Suppressor macrophage treated with lipopolysaccharide for 1 hour (primary cell): ENCODE measurements at places on chromosomes 6 and 20.

GRCh38 chr6:157078326-157078725 lies 245.0 kb downstream of the TMEM242 start:
- DNase-seq, result no peak

GRCh38 chr6:3455569-3456394 lies 1.1 kb downstream of the SLC22A23 start:
- no peak for DNase-seq

DNA sequence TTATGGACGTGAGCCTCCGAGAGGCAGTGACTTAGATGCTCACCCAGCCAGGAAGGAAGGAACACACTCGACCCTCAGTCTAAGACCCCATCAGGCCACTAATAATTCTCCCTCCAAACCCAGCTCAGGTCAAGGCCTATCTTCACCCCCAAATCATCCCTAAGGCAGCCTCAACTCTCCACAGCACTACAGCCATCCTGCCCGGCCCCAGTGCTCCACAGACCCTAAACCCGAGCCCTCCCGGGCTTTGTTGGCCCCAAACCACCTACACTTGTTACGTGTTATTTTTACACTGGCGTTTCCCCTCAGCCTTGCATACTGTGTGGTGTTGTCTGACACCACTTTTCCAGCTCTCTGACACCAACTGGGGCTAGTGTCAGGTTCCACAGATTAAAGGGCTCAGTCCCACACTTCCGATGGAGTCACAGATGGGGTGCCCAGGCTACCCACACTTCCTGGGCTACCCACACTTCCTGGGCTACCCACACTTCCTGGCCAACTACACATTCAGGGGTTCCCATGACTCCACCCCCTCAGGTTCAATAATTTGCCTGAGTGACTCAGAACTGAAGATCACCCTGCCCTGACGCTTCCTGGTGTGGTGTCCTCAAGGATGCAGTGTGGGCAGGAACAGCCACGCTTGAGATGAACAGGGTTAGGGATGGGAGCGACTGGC lies 25.3 kb downstream of the RBCK1 start:
- peak; percentile 80 for DNase-seq

- no peak for DNase-seq
Observed at GRCh38 chr6:125679651-125680050, 69.8 kb upstream of the HEY2 start.

GRCh38 chr20:39898467-39898852 lies 790.6 kb downstream of the MAFB start:
- DNase-seq, result no peak

DNA sequence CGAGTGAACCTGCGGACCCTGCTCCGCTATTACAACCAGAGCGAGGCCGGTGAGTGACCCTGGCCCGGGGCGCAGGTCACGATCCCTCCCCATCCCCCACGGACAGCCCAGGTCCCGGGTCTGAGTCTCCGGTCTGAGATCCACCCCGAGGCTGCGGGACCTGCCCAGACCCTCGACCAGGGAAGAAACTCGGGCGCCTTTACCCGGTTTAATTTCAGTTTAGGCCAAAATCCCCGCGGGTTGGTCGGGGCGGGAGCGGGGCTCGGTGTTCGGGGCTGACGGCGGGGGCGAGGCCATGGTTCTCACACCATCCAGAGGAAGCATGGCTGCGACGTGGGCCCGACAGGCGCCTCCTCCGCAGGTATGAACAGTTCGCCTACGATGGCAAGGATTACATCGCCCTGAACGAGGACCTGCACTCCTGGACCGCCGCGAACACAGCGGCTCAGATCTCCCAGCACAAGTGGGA lies 46.9 kb upstream of the TRIM26 start:
- DNase-seq, result peak; percentile 42

- DNase-seq, result peak; percentile 98
Observed at GRCh38 chr6:137218473-137218916, 690 bp downstream of the IFNGR1 start.

GRCh38 chr6:3956054-3956453 lies 106.9 kb downstream of the FAM50B start:
- DNase-seq, result no peak
